ENCODE measurements at places on chromosomes 3 and 15.

GRCh38 chr3:27326202-27326601 lies 43.0 kb downstream of the NEK10 start:
- no peak for DNase-seq

DNA sequence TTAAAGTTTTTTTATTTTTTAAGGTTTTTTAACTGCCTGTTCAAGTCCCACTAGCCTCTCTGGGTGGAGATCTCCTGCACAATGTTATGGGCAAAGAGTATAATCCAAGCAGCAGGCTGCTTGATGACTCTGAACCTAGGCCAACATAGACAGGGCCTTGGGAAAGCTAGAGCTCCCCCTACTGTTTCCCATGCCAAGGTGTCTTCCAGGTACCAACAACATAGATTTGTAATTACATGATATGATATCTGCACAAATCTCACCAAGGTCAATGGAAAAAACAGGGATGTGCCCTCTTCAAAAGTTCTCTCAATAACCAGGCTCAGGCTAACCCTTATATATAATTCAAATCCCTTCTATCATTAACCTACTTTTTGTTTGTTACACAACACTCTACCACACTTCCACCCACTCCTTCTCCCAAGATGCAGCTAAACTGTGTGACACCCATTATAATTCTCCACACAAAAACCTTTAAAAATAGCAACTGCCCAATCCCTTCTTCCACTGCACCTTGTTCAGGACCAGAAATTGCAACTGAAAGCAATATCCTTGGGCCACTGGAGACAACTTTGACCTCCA lies 43.8 kb downstream of the RBM15B start:
- DNase-seq = peak; percentile 47

- no peak for DNase-seq
These were observed 156.2 kb upstream of the LMCD1 start for GRCh38 chr3:8345398-8345797.

- DNase-seq = no peak
These were observed 60.5 kb upstream of the ETV5 start for GRCh38 chr3:186169379-186169778.

- DNase-seq = peak; percentile 16
These were observed 61.3 kb upstream of the PIAS1 start for GRCh38 chr15:67992834-67993233.

GRCh38 chr3:30754426-30754825 lies 140.0 kb downstream of the GADL1 start:
- no peak for DNase-seq

DNA sequence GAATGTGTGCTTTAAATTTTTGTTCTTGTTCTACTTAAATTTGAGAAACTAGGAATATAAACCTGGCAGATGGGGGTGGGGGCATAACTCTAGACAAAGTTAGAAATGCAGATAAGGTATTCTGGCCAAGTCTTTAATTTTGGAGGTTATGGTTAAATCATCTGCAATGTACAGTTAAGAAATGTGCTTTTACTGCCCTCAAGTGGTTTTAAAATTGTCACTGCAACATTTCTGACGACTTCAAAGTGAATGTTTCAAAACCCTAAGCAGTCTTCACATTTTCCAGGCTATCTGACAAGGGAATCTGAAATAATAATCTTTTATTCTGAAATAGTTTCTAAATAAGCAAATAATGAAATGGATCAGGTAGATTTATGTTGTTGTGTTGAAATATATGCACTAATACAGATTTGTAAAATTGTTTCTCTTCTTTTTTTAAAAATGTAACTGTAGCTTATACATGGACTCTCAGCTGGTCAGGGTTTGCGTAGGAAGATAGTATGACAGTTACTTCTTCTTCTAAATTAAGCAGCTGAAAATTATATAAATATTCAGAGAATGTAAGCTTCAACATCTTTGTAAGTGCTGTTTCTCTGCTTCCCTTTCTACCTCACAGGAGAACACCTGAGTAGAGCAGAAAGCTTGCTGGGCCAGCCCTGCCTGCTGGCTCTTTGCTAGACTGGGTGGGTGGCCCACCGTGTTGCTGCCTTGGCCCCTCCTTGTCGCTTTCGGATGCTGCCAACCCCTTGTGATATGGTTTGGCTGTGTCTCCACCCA lies 45.0 kb downstream of the SUCNR1 start:
- DNase-seq = no peak

- DNase-seq = peak; percentile 79
These were observed 192.7 kb upstream of the CTDSPL start for GRCh38 chr3:37668818-37669610.

- peak; percentile 58 for DNase-seq
These were observed 919 bp downstream of the IDH2 start for GRCh38 chr15:90101130-90101968.
